Stimulated activated CD4-positive, alpha-beta T cell treated with anti-CD3 and anti-CD28 coated beads, Interleukin-4, amount 100 ng/mL, for 48 hours (primary cell): ENCODE measurements at places on chromosomes 1 and 21.

- no peak for DNase-seq
Measured at GRCh38 chr21:16569679-16570078, 839.9 kb downstream of the USP25 start.

DNA sequence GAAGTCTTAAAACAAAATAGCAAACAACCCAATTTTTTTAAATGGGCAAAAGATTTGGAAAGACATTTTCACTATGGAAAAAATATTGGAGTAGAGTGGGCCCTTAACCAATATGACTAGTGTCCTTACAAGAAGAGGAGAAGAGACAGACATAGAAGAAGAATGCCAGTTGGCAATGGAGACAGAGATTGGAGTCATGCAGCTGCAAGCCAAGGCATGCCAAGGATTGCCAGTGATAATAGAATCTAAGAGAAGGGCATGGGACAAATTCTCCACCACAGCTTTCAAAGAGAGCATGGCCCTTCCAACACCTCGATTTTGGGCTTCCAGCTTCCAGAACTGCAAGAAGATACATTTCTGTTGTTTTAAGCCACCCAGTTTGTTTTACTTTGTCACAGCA lies 92.7 kb downstream of the RGS2 start:
- no peak for DNase-seq

GRCh38 chr21:20652846-20653245 lies 345.4 kb upstream of the NCAM2 start:
- DNase-seq: no peak

- no peak for DNase-seq
Measured at GRCh38 chr1:107132780-107133179, 8.1 kb upstream of the NTNG1 start.

GRCh38 chr21:44626262-44626661 lies 631 bp upstream of the KRTAP10-9 start:
- no peak for DNase-seq

GRCh38 chr1:54885807-54886723 lies 930 bp downstream of the DHCR24 start:
- no peak for DNase-seq
